ENCODE measurements at places on chromosomes 3 and 15.
A peak's percentile ranks its signal among the peaks of the same experiment; 100 is the strongest.

DNA sequence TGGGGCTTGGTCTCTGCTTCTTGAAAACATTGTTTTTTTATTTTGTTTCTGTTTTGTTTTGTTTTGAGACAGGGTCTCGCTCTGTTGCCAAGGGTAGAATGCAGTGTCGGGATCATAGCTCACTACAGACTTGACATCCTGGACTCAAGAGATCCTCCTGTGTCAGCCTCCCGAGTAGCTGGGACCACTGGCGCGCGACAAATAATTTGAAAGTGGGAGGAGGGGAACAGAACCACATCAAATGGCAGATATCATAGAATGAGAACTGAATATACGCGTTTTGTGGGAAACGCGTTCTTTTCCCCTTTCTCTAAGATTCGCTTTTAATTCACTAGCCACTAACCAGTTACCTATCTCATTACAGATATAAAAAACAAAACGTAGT lies 641 bp upstream of the VPS13C start:
- DNase-seq: no peak

DNA sequence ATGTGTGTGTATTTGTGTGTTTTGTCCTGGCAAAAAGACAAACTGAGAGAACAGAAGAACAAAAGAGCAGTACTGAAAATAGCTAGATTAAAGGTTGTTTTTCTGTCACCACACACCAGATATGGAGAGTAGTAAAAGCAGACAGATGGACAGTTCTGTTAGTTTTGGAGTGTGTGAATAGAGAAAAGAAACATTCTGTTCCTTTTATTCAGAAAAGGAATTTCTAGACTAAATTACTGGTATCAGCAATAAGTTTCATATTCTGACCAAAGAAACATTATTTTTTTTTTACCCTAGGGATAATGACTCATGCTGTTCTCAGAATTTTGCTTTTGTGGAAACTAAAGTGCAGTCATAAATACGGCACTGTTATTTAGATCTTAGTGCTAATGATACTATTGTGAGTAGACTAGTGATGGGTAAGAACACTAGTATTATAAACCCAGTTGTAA lies 32.9 kb downstream of the PIK3CA start:
- DNase-seq: no peak

DNA sequence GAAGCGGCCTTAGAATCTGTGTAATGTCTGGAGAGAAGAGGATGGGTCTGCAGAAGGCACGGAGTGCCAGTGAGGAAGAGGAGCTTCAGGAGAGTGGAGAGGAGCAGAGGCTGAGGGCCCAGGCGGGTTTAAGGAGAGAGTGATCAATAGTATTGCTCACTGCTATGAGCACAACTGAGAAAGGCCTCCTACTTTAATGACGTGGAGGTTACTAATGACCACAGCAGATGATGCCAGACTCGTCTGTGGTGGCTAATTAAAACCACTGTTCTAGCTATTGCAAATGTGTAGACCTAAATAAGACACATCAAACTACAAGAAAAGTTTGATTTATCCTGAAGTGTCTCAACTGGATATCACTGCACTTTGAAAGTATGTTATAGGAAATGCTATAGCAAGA lies 33.2 kb downstream of the MTMR10 start:
- no peak for DNase-seq

DNA sequence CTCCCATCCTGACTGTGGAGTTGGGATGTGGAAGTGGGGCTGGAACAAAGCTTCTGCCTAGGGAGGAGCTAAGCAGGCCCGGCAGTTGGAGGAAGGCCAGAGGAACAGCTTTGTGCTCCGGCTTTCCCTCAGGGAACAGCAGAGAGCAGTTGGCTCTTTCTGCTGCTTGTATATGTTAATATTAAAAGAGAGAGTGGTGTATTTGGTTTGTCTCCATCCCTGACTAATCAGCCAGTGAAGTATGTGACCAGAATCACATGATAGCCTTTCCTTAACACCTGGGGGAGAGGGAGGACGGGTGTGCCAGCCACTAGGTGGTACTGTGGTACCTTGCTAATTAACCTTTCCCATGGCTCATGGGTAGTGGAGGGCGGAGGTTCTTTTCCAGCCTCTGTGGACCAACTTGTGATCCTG lies 10.0 kb downstream of the EIF2B5 start:
- DNase-seq: peak; percentile 41

DNA sequence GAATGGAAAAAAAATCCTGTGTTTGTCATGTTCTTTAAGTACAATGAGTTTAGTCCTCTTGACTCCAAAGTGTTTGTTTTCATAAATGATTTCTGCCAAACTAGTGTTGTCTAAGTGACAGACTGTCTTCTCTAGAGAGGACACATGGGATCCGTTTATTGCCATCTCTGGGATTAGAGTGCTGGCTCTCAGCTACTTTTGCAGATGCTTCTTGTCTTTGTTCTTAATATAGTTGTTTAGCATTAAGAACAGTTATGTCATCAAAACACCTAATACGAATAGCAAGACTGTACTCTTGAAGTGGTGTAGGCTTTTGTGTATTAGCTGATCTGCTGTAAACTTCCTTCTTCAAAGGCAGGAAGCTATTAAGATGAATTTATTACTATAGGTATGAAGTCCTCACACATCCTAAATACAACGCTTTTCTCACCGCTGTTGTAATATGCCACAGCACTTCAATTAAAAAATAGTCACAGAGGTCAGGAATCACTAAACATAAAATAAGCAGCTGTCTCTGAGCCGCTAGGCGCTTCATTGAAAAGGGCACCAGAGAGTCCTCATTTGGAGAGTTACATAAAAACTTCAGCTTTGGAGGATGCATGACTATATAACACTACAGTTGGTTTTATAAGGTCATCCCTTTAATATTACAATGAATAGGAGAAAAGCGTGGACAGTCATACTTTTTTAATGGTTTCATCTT lies 128.3 kb upstream of the ZNF385D start:
- DNase-seq: no peak

GRCh38 chr3:8442993-8443650 lies 58.5 kb upstream of the LMCD1 start:
- no peak for DNase-seq

DNA sequence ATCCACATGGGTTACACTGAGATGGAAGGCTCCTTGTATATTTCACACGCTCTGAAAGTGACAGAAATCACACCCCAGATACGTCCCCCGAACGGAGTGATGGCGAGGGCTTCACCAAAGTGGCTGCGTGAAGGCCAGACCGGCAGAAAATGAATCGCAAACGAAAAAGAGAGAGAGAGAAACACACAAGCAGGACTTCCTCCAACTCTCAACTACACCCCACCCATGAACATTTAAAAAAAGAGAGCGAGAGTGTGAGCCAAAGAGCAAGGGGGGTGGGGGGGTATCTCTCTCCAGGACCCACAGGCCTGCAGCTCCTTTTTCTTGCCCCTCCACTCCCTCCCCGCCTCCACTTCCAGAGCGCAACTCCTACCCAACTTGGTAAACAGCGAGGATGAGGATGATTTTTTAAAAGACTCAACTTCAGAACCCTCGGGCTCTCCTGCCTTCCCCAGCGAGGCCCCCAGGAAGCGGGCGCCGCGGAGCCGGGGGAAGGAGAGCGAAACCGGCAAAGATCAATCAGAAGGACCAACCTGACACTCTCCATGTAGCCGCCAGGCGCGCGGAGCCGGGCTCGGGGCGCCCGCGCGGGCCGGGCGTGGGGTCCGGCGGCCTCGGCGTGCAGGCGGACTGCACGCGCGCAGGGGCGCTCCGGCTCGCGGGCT lies 519.1 kb downstream of the FOXP1 start:
- peak; percentile 62 for DNase-seq

GRCh38 chr3:65334045-65334665 lies 646.4 kb upstream of the ADAMTS9 start:
- DNase-seq: peak; percentile 2

DNA sequence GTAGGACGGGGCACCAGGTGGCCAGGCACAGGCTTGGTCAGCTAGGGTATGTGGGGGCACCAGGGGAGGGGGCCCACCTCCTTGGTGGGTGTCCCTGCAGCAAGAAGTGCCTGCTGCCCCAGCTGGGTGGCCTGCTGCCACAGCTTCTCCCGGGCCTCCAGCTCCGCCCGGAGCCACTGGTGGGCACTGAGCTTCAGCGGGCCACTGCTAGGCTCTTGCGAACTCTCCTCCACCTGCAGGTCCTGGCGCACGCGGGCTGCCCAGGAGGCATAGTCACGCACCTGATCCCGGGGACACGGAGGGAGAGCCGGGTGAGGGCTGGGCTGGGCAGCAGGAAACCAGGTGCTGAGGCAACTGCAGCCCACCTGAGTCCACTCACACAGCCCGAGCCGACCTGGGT lies 25.5 kb downstream of the SPTBN5 start:
- no peak for DNase-seq

GRCh38 chr3:1456781-1457311 lies 364.0 kb downstream of the CNTN6 start:
- DNase-seq: no peak

- DNase-seq: peak; percentile 81
Observed at GRCh38 chr3:113620091-113620490, 76.4 kb downstream of the USF3 start.

- DNase-seq: peak; percentile 25
Observed at GRCh38 chr3:126671521-126671920, 16.6 kb upstream of the TXNRD3 start.

DNA sequence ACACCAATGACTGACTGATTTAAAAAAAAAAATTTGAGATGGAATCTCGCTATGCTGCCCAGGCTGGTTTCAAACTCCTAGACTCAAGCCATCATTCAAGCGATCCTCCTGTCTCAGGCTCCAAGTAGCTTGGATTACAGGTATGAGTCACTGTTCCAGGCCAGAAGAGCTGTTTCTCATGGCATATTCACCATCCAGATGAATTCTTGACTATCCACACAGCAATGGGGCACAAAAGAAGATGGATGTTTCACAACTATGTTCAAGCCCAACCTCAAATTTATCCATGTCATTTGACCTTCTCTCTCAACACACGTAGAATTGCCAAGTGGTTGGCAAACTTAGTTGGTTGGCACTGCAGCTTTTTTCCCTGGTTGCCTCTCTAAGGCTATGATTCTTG lies 40.6 kb downstream of the PRICKLE2 start:
- no peak for DNase-seq

DNA sequence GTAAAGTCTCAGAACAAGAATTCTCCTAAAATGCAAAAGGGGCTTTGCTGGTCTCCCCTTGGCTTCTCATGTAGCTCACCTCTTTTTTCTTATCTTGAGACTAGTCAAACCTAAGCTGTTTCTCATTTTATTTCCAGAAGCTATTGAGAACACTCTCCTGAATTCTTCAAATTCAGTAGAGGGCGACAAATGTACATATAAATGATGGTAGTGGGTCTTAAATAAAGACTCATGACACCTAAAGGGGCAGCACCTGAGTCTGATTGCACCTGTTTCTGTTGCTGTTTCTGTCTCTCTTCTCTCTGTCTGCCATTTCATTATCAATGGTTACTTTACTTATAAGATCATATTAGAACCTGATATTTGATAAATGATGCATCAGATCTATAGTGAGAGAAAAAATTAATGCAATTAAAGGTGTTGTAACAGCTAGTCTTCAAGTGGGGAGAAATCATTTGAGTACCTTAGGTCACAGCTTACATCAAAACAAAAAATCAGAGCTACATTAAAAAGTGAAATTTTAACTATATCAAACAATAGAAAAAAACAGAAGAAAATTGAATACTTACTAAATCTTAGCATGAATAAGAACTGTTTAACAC lies 7.0 kb downstream of the ADIPOQ start:
- peak; percentile 78 for DNase-seq

DNA sequence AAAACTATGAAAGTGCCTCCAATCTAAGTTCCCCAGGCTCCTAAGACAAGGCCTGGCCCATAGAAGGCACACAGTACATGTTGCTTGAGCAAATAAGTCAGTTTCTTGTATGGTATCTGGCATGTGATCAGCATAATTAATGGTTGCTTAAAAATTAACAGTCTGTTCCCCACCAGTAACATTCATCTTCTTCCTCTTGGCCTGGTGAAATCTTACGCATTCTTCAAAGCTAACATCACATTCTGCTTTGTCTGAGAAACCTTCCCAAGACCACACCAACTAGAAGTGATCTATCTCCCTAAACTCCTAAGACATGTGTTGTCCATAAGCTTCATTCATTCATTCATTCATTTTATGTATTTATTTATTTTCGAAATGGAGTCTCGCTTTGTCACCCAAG lies 48.1 kb downstream of the LIPC start:
- DNase-seq: no peak

- DNase-seq: peak; percentile 27
Observed at GRCh38 chr3:125123451-125124305, 67.9 kb upstream of the HEG1 start.
